ENCODE measurements at places on chromosomes 12 and 14.

GRCh38 chr14:22296722-22297121, 292.3 kb downstream of the DAD1 start:
- DNase-seq: no peak

GRCh38 chr14:36520601-36521525, 831 bp upstream of the NKX2-1 start:
- DNase-seq: no peak

GRCh38 chr12:11171969-11172675, 1.1 kb downstream of the SMIM10L1 start:
- no peak for DNase-seq

GRCh38 chr14:61563880-61564617, 131.3 kb upstream of the HIF1A start:
- no peak for DNase-seq

GRCh38 chr14:33460164-33460563, 490.7 kb downstream of the EGLN3 start:
- DNase-seq: no peak

GRCh38 chr14:90319173-90319572, 12.6 kb downstream of the NRDE2 start:
- DNase-seq: no peak

DNA sequence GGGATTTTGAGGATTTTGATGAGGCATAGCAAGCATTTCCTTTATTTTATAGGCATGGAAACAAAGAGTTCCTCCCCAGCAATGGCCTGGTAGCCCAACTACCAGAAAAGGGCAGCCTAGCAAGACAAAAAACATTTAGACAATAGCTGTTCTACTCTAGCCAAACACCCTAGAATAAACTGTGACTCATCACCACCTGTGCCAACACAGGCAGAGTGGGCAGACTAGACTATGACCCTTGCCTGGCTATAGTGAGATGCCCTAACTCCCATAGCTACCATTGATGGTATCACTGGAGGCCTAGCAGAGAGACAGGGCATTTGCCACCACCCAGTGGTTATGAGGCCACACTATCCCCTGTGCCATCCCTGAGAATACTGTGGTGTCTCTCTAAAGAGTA, 15.5 kb upstream of the CCER1 start:
- DNase-seq: no peak

GRCh38 chr12:2537868-2538541, 256.8 kb upstream of the FKBP4 start:
- no peak for DNase-seq

DNA sequence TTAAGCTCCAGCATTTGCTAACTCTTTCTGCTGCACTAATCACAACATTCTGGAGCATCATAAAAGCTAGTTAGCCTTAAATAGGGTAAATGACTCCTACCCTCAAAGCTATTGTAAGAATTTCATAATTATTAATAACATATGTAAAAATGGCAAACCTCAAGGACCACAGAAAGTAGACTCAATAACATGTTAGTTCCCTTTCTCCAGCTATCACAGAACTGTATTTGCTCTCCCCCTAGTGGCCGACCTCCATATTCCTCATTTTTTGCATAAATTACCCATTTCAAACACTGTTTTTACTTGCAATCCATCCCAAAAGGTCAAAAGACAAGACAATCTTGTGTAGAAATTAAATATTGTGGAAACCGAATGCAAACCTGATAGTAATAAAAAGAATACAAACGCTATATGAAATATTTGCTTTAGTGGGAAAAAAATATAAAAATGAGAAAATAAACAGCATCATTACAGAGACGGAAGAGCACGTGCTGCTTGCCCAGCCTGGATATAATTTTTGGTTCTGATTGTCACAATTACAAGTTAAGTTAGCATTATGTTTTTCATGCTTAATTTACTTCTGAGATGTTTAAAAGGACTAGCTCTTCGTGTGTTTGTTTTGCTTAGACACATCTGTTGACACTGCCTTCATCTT, 97.9 kb downstream of the RERGL start:
- DNase-seq: no peak

GRCh38 chr12:80702889-80703805, 4.3 kb upstream of the MYF6 start:
- DNase-seq: no peak

- no peak for DNase-seq
Measured at GRCh38 chr12:97764700-97765099, 302.1 kb downstream of the RMST start.

DNA sequence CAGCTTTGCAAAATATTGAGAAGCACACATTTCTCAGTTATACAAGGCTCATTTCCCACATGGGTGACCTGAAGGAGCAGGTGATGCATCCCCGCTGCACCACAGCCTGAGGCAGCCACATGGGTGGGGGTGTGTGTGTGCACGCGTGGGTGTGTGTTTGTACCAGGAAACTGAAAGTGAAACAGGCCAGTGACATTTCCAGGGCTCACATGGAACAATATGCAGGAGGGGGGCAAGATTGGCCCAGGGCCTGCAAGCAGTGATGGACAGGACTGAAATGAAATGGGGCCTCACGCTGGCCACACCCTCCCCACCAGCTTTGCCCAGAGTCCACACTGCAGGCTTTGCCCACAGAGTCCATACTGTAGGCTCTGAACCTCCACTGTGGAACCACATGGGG, 154.2 kb upstream of the PARP11 start:
- no peak for DNase-seq

- no peak for DNase-seq
Measured at GRCh38 chr12:111173836-111174235, 195.1 kb downstream of the PHETA1 start.

GRCh38 chr14:34983148-34983760, 462 bp downstream of the SRP54 start:
- no peak for DNase-seq

DNA sequence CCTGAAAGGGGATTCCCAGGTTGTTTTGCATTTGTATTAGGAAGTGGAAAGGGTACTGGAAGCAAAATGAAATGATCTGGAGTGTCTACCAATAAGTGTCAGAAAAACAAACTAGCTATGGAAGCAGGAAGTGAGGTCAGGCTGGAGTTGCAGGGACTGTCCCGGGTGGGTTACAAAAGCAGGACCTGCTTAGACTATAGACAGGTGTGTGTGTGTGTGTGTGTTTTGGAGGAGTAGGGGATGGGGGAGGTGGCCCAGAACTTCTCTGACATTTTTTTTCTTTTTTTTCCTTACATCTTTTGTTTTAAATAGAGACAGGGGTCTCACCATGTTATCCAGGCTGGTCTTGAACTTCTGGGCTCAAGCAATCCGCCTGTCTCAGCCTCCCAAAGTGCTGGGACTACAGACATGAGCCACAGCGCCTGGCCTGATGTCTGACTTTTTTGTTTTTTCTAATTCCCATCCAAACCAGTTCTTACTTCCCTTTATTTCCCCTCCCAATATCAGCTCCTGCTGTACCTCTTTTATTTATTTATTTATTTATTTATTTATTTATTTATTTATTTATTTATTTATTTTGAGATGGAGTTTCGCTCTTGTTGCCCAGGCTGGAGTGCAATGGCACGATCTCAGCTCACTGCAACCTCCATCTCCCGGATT, 512 bp upstream of the RND1 start:
- no peak for DNase-seq

DNA sequence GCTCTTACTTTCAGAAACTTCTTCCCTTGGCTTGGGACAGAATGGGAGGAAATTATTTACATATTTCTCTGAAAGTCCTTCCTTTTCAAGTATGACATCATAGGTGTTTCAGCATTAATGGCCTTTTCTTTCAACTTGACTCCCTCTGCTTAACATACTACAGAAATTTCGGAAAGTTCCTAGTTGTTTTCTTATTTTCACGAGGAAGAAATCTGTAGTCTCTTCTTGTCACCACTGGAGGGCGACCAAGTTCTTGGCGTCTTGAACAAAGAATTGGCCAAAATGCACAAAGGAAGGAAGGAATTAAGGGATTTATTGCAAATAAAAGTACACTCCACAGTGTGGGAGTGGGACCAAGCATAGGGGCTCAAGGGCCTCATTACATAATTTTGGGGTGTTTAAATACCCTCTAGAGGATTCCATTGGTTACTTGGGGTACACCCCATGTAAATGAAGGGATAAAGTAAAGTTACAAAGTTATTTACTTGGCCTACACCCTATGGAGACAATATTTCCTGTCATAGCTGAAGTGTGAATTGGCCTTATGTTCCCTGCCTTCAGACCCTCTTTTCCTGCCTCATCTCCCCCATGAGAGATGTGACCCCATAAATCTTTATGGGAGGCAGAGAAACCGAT, 70.4 kb downstream of the RPL10L start:
- no peak for DNase-seq

DNA sequence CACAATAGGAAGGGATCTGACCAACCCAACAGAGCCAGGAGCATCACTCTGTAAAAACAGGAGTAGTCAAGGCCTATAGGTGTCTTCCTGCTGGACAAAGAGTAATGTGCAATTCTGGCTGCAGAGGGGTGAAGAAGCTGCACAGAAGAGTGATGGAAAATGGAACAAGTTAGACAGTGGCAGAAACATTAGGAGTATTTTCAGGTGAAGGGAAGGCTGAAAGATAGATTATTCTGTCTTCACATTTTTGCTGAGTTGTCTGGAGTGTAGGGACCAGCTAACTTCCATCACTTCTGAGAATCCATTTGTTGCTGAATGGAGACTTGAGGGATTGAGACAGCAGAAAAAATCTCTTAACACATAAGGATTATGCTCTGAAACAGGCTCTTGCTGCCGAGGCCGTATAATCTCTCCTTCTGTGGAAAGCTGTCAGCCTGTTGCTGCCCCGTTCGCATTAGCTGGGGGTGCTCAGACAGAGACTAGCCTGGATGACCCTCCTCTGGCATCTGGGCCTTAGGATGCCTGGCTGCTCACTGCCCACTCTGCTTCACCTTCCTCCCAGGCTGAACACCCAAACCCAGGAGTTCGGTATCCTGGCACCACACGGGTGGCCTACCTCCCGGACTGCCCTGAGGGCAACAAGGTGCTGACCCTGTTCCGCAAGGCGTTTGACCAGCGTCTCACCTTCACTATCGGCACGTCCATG, 3.1 kb upstream of the ARHGEF25 start:
- no peak for DNase-seq

GRCh38 chr12:24562771-24563431, 386.0 kb downstream of the BCAT1 start:
- no peak for DNase-seq

DNA sequence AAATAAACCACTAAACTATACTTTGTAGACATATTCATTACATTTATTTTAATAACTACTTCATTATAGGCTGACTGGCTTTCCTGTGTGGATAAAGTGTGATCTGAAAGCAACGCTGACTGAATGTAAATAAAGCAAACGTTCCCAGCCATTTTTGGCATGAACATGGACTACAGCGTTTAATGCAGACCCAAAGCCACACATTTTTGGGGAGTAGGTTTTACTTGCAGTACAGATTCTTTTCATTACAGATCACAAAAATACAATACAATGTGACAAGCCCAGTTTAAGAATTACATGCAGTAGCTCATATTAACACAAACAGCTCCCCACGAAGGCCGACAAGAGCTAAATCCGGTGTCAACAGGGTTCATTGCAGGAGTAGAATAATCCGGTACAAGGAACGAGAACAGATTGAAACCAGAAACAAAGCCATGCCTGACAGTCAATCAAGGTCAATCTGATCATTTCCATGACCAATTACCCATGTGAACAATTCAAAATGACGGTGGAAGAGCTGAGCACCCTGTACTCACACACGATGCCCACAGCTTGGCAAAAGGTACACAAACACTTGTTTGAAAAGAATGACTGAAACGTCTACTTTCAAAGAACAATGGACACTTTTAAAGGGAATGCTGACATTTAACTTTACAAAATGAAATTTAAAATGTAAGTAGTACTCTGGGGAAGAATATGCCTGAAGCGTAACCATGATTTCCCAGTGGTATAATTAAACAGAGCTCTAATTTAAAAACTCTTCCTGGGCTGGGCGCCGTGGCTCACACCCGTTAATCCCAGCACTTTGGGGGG, 5.3 kb downstream of the BAG5 start:
- no peak for DNase-seq

DNA sequence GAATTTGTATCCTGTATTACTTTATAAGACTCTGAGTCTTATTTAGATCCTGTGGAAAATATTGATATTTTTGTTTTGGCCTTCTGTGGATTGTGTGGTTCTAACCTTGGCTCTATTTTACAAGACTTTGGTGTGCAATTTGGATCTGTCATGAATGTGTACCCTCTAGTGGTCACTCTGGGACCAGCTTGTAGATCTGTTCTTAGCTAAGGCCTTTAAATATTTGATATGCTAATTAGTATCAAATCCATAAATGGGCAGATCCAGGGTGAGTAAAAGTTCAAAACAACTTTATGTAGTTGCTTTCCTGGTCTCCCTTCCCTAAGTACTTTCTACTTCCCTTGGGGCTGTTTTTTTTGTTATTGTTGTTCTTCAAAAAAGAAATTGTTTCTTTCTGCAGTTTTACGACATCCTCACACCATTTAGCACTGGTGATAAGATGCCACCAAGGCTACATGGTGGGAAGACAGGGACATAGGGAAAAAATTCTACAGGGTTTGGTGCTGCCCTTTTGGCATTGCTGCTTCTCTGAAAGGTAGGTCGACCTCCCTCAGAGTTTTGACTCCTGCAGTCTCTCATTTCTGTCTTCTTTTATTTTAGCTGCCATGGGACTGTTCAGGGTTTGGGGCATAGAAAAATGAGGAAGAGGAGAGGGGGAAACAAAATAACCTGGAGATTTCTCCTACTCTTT, 238.5 kb downstream of the GPHN start:
- DNase-seq: peak; percentile 25

GRCh38 chr12:4031703-4032291, 158.6 kb upstream of the PARP11 start:
- no peak for DNase-seq

GRCh38 chr12:69047990-69048389, 115.0 kb upstream of the CPM start:
- no peak for DNase-seq

GRCh38 chr12:10505620-10506019, at the start of gene EIF2S3B:
Gene EIF2S3B (plus strand): TSS chr12:10505890. CDS start chr12:10505903, 13 bp downstream.
- no peak for DNase-seq

GRCh38 chr14:101497684-101498525, 63.4 kb upstream of the DIO3 start:
- no peak for DNase-seq

GRCh38 chr14:61837336-61838229, 75.4 kb downstream of the SNAPC1 start:
- DNase-seq: peak; percentile 31

- DNase-seq: no peak
Measured at GRCh38 chr12:113186666-113187325, 1.3 kb downstream of the RITA1 start.

- DNase-seq: no peak
Measured at GRCh38 chr12:94025756-94026155, 122.6 kb upstream of the PLXNC1 start.

GRCh38 chr12:32107359-32108267, 966 bp downstream of the BICD1 start:
- DNase-seq: no peak

GRCh38 chr12:51890511-51891171, 2.7 kb downstream of the ANKRD33 start:
- no peak for DNase-seq
